ENCODE measurements at places on chromosomes 1 and 21.

GRCh38 chr1:204405988-204406387 lies 5.6 kb downstream of the PPP1R15B start:
- no peak for DNase-seq

DNA sequence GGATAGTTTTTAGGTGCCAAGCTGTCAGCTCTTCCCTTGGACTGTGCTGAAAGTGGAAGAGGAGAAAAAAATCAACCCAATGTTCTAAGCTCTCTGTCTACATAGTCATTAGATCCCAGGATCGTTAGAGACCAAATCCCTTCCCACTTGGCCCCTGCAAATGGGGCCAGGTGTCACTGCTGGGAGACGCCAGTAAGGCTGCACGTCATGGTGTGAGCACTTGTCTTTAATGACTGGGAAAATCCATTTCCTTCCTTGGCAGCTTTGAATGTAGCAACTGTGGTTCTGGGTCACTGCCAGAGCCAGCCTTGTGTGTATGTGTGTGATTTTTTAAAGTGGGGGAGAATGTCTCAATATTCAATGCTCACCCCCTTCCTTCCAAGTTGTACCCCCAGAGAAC lies 59.9 kb downstream of the MAN1C1 start:
- no peak for DNase-seq

DNA sequence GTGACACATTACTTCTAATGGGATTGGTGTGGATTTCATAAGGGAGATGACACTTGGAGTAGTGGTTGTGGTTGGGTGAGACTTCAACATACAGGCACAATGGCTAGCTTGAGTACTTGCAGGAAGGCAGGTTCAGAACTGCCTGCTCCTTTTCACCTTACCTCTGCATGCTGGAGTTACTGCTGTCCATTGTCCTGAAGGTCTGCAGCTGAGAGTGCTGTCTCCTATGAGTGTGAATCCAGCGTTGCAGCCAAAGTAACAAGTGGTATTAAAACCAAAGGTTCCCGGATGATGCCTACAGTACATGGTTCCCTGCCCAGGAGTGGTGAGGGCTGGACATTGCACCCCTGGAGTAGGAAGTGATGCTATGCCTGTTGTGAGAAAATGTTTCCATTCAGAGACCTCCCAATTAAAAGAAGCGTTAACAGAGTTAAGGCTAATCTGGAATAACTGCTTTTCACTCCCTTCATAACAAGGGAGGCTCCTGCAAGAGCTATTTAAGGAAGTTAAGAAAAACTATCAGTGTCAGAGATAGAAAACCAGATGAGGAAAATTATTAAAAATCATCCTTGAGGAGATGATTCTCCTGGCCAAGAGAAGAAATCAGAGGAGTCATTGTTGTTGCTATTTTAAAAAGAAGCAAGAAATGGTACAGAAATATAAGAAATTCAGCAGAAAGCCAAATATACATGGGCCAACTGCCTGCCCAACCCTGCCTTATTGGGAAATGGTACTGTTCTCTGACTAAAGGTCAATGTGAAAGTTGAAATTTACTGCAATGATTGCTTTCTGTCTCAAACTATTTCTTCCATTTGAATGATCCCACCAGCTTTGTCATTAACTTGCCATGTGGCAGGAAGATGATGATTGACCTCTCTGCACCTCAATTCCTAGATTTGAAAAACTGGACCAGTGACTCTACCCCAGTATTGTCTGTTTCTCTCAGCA lies 9.8 kb upstream of the F5 start:
- peak; percentile 40 for DNase-seq

GRCh38 chr1:77977989-77978292 lies 931 bp downstream of the FUBP1 start:
- no peak for DNase-seq

DNA sequence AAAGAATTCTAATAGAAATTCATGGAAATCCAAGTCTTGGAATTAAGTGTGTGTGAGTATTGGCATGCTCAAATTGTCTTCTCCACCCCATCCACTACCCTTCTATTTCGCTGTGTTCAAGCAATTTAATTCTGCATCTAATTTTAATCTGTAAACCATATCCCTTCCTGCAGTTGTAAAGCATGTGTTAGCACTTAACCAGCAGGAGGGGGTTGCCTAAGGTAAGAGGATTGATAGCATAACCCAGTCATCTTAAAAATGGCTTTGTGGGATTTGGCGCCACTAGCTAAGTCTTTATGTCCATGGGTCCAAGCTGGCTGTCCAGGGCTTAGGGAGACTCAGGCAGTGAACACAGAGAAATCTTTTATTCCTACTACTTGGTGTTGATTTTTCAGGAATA lies 210.3 kb downstream of the PTPRC start:
- no peak for DNase-seq

- DNase-seq = no peak
Measured at GRCh38 chr21:15400905-15401304, 328.9 kb upstream of the USP25 start.

- DNase-seq = no peak
Measured at GRCh38 chr1:8155528-8156186, 129.5 kb upstream of the ERRFI1 start.

GRCh38 chr21:38239672-38240071 lies 17.1 kb upstream of the KCNJ15 start:
- DNase-seq = no peak

DNA sequence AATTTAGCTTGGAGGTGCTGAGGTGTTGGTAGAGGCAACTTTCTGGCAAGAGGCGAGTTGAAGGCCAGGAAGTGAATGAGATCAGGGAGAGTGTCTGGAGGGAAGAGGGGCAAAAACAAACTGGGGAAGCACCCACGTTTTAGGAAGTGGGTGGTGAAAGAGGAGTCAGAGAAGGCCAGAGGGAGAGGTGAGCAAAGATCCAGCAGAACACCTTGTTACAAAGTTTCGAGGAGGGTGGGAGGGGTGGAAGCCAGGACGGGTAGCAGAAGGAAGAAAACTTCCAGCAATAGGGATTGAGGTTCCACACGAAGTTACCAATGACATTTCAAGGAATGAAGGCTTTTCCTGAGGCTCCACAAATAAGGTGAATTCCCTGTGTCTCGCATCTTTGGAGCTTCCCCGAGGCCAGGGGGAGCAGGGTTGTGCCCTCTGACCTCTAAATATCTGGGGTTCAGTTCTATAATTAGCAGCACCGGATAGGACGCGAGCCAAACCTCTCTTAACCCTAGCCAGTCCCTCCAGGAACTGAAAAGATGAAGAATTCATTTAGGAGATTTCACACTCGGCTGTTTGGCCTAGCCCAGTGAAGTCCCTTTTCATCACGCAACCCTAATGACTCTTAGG lies 578 bp upstream of the SESN2 start:
- no peak for DNase-seq

GRCh38 chr1:230423951-230424350 lies 2.2 kb downstream of the PGBD5 start:
- no peak for DNase-seq

- DNase-seq = no peak
Measured at GRCh38 chr1:200165493-200166220, 138.1 kb downstream of the NR5A2 start.

DNA sequence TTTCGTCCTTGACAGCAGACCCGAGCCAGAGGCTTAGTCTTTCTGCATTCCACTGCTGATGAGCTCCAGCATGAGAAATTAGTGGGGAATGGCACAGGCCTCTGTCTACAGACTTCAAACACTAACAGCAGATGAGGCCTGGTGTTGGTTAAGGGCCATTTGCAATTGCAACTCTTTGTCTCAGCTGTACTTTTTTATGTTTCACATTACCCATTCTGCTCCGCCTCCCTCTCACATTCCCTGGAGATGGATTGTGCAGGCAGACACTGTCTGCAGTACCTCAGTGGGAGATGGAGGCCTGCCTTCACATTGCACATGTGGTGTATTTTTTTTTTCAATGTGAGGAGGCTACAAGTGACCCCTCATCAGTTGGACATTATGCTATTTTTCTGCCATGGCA lies 370.2 kb downstream of the DUSP10 start:
- no peak for DNase-seq

DNA sequence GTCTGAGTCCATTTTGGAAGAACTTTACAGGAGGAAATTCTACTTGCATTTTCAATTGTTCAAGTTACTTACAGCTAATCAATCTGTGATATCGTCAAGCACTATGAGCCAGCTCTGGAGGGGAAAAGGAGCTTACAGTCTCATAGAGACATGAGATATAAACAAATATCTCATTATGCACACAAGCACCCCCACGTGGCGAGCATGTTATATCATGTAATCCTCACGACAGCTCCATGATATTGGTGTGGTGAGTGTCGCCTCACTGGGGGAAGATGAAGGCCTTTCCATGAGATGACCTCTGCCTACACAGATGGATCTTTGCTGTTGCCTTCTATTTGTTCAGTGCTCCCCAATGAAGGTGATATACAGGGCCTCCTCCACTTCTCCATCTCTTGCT lies 34.6 kb downstream of the TNR start:
- no peak for DNase-seq

DNA sequence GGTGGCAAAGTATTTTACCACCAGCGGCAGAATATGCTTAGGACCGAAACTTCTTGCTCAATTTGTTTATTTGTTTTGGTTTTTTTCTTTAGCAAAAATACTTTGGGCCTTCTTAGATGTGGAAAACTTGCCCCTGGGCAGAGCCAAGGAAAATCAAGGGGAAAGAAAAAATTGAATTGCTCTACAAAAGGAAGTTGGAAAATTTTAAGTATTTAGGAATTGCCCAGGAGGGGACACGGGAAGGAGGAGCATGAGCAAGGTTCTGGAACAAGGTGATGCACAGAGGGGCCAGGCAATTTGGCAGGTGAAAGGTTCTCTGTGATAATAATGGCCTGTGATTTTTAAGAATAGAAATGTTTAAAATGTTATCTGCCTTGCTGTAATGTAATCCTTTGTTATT lies 28.6 kb downstream of the SGIP1 start:
- no peak for DNase-seq

DNA sequence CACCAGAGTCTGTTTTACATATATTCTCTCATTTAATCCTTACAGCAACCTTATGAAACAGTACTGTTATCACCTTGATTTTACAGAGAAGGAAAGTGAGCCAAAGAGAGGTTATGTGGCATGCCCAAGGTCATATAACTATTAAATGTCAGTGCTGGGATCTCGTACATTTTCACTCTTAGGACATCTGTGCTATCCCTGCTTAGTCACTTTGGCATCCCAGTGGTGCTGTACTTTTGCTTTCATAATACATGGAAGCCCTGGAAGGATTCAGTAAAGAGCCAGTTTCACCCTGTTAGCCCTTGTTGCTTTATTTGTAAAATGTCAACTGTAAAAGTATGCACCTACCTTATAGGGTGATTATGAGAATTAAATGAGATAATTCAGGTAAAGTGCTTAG lies 104.4 kb downstream of the NFIA start:
- no peak for DNase-seq

GRCh38 chr1:112990271-112990670 lies 34.3 kb upstream of the SLC16A1 start:
- no peak for DNase-seq

DNA sequence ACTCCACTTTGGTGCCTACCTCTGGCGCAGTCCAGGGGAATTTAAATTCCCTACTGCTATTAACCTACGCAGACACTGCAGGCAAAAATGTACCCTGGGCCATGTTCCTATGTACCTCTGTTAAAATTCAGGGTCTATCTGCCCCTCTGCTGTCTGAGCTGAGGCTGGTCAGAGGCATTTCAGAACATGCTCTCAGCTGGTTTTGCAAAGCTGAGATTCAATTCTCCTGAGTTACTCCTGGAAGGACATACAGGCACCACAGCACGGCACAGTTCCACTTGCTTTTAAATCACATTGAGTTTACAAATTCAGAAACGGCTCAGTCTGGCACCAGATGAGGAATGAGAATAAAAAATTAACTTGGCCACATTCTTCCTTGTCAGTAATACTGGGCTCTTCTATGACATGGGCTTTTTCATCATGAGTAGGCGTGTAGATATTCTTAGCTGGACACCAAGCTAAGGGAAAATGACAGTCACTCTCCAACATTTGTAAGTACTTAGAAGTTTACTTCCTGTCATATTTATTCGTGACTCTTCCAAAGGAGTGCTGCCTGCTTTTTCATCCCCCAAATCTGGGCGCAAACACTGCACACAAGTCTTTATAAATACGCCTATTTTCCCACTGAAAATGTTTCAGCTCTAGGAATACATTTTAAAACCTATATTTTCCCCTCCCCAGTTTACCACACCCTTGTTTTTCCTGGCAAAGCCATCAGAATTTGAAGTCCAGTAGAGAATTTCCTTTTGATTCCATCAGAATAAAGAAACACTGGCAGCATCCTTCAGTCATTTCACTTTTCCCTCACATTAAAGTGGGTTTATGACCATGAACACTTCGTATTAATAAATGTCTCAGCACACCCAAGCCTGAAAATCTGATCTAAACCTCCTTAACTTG lies 1.9 kb downstream of the C1orf198 start:
- DNase-seq = no peak

GRCh38 chr1:209569455-209570207 lies 13.9 kb upstream of the CAMK1G start:
- DNase-seq = peak; percentile 79

DNA sequence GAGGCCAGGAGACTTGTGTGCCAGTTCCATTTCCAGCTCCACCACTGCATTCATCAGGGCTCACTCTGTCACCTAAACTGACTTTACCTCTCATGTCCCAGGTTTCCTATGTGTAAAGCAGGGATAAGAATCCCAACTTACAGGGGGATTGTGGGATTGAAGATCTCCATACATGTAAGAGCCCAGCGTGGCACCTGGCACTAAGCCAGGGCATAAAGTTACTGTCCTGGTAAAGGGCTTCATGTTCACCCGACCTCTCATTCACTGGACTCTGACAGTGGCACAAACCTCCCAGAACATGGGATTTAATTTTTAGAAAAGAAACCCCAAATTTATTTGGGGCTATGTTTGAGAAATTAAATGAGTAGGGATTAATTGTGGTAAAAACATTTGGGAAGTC lies 8.9 kb upstream of the IGFN1 start:
- DNase-seq = no peak

GRCh38 chr1:30586671-30587070 lies 136.7 kb downstream of the MATN1 start:
- DNase-seq = no peak

DNA sequence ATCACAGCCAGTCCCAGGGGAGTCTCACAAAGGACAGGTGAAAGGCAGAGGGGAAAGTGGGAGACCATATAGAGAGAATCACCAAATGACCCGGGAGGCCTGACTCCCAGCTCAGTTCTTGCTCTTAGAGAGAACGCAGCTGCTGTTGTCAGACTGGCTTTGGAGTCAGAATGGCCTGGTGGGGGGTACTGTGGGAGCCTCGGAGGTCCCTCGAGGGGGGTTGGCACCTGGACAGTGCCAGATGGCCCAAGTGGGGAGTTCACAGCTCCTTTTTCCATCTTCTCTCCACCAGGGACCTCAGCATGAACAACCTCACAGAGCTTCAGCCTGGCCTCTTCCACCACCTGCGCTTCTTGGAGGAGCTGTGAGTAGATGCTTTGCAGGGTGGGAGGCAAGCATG lies 31.5 kb downstream of the LGR6 start:
- DNase-seq = no peak

- no peak for DNase-seq
Measured at GRCh38 chr21:21283810-21284209, 285.6 kb downstream of the NCAM2 start.

- DNase-seq = no peak
Measured at GRCh38 chr1:167105271-167106118, 11.6 kb downstream of the STYXL2 start.

Data from thymus (tissue), 14 donors.